Stimulated activated CD8-positive, alpha-beta memory T cell treated with anti-CD3 and anti-CD28 coated beads, Interleukin-15, amount 100 ng/mL, for 4 hours (primary cell): ENCODE measurements at places on chromosomes 2 and 18.

- no peak for DNase-seq
Measured at GRCh38 chr2:113012436-113013335, 7.4 kb downstream of the IL36A start.

- no peak for DNase-seq
Measured at GRCh38 chr2:1586251-1586922, 157.9 kb downstream of the PXDN start.

DNA sequence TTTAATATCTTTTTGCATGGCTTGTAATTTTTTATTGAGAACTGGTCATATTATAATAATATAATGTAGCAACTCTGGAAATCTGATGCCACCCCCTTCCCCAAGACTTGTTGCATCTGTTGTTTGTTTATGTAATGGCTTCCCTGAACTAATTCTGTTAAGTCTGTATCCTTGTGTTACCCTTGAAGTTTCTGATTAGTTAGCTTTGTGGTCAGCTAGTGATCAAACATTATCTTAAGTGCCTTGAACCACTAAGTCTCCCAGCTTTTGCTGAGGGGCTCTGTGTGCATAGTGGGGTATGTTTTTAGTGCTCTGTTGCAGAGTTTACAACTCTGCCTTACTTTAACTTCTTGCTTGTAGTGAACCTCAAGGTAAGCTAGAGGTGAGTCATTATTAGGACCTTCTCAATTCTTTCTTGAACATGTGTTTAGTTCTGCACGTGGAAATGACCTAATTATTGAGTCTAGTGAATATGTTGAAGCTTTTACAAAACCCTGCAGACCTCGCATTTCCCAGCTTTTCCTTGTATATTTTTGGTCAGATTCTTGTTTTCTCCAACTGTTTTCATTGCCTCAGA, 24.8 kb downstream of the SMCHD1 start:
- DNase-seq = no peak

DNA sequence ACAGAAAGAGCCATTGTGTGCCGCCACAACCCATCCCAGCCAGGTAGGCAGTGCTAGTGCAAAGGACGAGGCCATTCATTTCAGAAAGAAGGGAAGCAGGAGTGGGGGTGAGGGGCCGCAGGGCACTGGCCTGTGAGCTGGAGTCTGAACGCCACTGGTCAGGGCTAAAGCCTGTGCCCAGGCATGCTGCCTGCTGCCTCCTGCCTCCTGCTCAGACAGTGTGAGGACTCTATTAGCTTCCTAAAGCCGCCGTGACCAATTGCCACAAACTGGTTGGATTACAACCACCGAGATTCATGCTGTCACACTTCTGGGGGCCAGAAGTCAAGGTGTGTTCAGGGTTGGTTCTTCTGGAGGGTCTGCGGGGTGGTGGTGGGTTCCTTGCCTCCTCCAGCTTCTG, 21.2 kb downstream of the ACKR3 start:
- DNase-seq = no peak

- no peak for DNase-seq
Measured at GRCh38 chr2:59604123-59604522, 949.3 kb downstream of the BCL11A start.

DNA sequence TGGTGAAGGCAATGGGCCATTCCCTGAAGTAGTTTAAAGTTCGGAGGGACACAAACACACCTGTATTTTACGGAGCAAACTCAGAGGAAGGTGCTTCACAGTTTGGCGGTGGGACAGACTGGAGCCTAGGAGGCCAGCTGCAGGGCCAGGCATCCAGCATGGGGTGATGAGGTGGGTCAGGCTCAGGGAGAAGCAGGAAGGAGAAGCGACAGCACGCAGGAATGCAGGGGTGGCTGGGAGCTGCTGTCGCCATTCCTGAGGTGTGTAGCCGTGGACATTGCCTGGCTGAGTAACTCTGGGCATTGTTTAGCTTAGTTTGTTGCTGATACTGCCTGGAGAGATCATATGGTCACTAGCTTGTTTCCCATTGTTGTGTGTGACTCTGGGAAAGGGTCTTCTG, 35.8 kb upstream of the METTL21A start:
- no peak for DNase-seq

- no peak for DNase-seq
Measured at GRCh38 chr2:10918661-10919409, 7.1 kb downstream of the KCNF1 start.

GRCh38 chr2:188291617-188292347, at the start of gene GULP1:
Gene GULP1 (plus strand): TSS chr2:188291874. CDS start chr2:188477703, 185,829 bp downstream.
- no peak for DNase-seq

- no peak for DNase-seq
Measured at GRCh38 chr2:16034151-16034974, 94.0 kb downstream of the MYCN start.

DNA sequence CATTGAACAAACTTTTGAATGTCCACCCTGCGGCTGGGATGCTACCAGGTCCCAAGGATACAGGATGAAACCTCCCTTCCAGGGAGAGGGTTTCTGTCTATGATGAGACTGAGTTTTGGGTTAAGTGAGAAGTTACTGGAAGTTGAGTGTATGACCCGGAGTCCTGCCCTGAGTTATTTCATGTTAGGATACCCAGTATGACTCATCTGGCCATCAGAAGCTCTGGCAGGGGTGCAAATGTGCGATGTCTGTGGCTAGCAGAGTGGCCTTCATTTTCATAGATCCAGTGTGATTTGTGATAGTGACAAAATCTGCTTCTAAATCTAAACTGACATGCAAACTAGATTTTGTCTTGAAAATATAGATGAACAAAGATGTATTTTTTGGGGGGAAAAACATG, 55.3 kb downstream of the KCTD1 start:
- DNase-seq = no peak

GRCh38 chr2:57943315-57943714, 103.3 kb upstream of the VRK2 start:
- no peak for DNase-seq
